Kidney tubule cell (primary cell): ENCODE measurements at places on chromosomes 3 and 15.

DNA sequence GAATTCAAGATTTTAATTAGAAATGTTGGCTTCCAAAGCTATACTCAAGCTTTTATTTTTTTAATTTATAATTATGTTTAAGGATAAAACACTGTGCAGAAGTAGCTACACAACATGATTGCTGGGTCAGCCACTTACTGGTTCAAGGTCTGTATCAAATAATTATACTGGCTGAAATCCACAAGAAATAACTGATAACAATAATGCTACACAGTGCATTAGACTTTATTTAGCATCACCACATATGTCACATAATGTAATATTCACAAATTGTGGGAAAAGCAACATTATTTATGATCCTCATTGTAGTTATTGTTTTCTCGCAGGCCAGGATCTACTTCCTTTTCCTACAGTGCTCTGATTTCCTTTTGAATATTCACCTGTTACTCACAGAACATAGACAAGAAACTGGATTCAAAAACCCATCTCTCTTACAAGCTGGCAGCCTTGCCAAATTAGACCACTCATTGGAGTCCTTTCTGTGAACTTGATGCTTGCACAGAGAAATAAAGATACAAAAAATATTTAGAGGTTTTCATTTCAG, 161.7 kb downstream of the MECOM start:
- DNase-seq = no peak

- no peak for DNase-seq
Observed at GRCh38 chr3:191151653-191152052, 47.4 kb upstream of the OSTN start.

DNA sequence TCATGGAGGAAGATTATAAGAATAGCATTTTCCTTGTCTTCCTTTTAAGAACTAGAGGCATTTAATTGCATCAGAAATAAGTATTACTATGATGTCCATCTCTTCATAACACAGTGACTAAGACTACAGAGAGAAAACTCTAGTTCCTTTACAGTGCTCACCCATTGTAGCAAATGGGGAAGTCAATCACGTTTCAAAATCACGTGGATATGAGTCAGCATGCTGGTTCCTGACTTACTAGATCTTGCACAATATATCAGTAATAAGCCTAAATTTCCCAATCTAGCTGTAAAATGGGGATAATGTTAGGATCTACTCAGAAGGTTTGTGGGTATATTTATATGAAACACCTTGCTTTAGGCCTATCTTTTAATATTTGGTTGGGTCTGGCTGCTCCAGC, 254.8 kb upstream of the EOMES start:
- peak; percentile 64 for DNase-seq

GRCh38 chr3:182567700-182568099, 225.6 kb upstream of the ATP11B start:
- peak; percentile 28 for DNase-seq
